ENCODE measurements at places on chromosomes 6 and 20.

DNA sequence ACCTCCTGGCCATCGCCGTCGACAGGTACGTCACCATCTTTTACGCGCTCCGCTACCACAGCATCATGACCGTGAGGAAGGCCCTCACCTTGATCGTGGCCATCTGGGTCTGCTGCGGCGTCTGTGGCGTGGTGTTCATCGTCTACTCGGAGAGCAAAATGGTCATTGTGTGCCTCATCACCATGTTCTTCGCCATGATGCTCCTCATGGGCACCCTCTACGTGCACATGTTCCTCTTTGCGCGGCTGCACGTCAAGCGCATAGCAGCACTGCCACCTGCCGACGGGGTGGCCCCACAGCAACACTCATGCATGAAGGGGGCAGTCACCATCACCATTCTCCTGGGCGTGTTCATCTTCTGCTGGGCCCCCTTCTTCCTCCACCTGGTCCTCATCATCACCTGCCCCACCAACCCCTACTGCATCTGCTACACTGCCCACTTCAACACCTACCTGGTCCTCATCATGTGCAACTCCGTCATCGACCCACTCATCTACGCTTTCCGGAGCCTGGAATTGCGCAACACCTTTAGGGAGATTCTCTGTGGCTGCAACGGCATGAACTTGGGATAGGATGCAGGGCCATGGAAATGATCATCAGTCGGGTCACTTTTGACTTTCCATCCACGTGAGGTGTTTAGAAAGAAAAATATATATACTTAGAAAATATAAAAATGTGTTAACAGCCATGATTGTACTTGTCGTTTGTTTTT is 868 bp downstream of the MC3R start:
- no peak for DNase-seq

- DNase-seq = no peak
Measured at GRCh38 chr6:100473182-100473581, 8.5 kb upstream of the SIM1 start.

DNA sequence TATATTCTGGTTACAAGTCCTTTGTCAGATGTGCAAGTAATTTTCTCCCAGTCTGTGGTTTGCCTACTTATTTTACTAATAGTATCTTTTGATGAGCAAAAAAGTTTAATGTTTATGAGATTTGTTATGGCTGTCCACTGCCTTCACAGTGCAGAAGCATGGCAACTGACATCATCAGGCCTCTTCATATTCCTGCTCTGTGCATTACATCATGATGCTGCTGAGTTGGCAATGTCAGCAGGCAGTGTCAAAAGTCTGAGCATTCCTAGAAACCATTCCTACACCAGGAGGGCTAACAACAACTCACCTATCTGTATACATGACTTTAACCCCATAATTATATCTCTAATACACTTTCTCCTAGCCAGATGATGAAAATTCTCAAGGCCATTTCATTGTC is 10.8 kb upstream of the OR2B2 start:
- no peak for DNase-seq

DNA sequence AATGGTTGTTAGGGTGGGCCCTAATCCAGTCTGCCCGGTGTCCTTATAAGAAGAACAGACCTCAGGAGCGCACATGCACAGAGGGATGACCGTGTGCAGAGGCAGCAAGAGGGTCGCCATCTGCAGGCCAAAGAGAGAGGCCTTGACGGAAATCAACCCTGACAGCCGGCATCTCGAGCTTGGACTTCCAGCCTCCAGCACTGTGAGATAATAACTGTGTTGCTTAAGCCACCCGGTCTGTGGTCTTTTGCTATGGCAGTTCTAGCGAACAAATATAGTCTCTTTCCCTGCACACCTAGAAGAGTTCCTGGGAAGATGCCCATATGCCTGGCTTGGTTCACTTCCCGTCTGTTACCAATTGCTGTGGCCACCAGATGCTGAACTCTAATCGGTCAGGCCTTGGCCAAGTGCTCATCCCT is 35.3 kb upstream of the PTGIS start:
- no peak for DNase-seq

GRCh38 chr6:159267165-159267564 is 98.0 kb downstream of the FNDC1 start:
- no peak for DNase-seq

DNA sequence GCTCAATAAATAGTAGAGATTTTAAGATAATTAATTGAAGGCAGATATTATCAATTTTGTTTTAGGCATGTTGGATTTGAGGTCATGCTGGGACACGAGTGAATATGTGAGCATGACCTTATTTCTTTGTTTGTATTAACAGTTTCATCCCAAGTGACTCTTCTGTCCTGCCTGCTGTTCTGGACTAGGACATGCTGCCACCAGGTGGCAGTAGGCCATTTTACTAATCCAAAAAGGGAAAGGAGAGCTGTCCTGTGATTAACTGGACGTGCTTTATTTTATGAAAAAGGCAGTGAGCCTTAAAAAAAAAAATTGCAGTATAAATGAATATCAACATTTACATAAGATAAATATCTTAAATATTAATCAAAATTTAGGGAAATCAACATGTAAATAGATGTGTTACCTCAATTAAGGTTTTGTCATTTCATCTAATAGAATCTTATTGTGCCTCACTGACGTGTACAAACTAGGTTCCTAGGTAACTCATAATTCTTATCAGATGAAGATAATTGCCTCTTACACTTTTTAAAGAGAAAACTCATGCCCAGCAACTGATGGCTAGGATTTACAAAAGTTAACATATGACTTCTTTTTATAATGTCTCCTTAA is 49.8 kb downstream of the FRK start:
- peak; percentile 33 for DNase-seq

DNA sequence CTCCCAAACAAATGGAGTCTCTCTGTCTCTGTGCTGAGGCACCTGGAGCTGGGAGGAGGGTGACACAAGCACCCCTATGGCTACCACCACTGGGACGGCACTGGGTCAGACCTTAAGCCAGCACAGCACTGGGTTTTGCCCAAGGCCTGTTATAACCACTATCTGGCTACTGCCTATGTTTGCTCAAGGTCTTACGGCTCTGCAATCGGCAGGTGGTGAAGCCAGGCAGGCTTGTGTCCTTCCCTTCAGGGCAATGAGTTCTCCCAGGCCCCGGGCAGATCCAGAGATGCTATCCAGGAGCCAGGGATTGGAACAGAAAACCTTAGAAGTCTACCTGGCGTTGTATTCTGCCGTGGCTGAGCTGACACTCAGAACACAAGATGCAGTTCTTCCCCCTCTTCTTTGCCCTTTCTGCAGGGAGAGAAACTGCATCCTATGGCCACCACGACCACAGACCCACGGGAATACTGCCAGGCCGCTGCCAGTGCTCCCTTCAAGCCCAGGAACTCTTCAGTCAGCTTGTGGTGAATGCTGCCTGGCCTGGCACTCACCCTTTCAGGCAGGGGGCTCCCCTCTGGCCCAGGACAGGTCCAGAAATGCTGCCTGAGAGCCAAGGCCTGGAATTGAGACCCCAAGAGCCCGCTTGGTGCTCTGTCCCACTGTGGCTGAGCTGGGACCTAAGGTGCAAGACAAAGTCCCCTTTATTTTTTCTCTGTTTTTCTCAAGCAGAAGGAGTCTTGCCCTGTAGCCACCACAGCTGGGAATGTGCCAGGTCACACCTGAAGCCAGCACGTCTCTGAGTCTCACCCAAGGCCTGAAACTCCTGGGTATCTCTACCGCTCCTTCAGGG is 67.0 kb upstream of the FRMD1 start:
- no peak for DNase-seq

GRCh38 chr20:37737826-37738420 is 44.1 kb downstream of the CTNNBL1 start:
- no peak for DNase-seq

DNA sequence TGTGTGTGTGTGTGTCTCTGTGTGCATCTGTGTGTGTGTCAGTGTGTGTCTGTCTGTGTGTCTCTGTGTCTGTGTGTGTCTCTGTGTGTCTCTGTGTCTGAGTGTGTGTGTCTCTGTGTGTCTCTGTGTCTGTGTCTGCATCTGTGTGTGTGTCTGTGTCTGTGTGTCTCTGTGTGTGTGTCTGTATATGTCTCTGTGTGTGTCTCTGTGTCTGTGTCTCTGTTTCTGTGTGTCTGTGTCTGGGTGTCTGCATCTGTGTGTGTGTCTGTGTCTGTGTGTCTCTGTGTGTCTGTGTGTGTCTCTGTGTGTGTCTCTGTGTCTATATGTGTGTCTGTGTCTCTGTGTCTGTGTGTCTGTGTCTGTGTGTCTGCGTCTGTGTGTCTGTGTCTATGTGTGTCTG is 207.8 kb downstream of the TAF4 start:
- no peak for DNase-seq

- no peak for DNase-seq
Measured at GRCh38 chr6:109389650-109390274, 7.5 kb upstream of the CD164 start.
